ENCODE measurements at places on chromosomes 6 and 20.

DNA sequence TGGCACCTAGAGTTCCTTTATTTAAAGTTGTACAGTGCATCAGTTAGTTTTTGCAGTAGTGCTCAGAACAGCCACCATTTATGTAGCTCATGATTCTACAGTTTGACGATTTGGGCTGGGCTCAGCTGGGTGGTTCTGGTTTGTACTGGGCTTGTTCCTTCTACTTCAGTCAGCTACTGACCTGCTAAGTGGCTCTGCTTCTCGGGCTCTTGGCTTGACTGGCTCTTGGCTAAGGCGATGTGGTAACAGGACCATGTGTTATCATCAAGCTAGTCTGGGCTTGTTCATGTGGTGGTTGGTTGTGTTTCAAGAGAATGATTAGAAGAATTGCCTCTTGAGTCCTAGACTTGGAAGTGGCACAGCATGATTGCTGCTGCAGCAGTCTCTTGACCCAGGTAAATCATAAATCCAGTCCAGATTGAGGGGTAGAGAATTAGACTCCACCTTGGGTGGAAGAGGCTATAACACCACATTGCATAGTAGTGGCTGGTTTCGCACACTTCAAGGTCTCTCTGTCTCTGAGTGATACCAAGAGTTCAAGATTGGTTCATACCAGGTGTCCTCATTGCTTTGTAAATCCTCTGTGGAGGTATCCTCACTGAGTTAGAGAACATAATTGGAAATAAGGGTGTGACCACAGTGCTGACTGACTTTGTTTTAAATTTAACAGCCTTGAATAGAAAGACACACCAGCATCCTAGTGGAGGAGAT lies 253.0 kb downstream of the ARID1B start:
- no peak for DNase-seq

- DNase-seq: no peak
Observed at GRCh38 chr6:99736302-99736701, 129.7 kb downstream of the PRDM13 start.

DNA sequence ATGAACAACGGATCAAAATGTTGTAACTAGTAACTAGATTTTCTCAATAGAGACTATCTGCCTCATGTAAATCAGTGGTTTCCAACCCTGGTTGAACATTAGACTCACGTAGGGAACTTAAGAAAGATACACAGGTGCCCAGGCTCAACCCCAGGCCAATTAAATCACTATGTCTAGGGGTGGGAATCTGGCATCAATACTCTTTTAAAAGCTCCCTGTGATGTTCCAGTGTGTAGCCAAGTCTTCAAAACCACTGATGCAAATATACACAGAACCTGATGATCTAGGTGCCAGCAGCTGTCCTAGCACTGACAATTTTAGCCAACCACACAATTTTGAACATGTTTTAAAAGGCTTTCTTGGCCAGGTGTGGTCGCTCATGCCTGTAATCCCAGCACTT lies 128.7 kb downstream of the TBC1D32 start:
- DNase-seq: no peak

- DNase-seq: no peak
Observed at GRCh38 chr20:10543480-10543879, 108.4 kb downstream of the SLX4IP start.

Data from left hindlimb (tissue), 1 donor.